ENCODE measurements at places on chromosomes 1 and 21. TPM values are rescaled to one million over a fixed set of nuclear protein-coding genes. Genes with fewer than 3 reads are reported as not detected.

DNA sequence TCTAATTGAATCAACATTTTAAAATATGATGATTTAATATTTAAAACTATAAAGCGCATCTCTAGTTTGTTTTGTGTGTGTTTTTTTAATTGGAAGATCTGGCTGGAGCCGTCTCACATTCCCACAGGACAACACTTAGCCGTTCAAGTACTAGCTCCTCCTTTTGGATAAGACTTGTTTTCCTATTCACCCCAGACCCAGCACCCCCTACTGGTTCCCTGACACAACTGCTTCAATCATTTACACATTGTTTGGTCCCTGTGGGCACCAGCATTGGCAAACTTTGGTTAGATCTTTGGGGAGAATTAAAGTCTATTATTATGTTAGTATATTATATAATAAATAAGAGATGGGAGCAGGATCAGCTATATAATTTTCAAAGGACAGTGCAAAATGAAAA lies 34.5 kb downstream of the TYW3 start:
- DNase-seq = peak; percentile 8

KRTAP12-2 gene
- not detected for total RNA-seq

DNA sequence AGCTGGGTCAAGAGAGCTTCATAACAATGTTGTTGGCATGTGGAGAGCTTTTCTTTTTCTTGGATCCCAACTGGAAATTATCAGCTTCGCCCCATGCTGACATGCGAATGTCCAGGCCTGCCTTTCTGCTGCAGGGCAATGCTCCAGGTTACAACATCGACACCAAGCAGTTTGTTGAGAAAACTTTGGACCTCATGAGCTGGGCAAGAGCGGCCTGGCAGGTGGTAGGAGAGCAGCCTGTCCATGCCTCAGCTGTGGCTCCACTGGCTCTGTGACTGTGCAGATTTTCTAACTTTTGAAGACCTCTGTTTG lies 41.4 kb downstream of the MTARC1 start:
- no peak for DNase-seq

AKR7A3 gene
- total RNA-seq = 0.22 TPM

DNA sequence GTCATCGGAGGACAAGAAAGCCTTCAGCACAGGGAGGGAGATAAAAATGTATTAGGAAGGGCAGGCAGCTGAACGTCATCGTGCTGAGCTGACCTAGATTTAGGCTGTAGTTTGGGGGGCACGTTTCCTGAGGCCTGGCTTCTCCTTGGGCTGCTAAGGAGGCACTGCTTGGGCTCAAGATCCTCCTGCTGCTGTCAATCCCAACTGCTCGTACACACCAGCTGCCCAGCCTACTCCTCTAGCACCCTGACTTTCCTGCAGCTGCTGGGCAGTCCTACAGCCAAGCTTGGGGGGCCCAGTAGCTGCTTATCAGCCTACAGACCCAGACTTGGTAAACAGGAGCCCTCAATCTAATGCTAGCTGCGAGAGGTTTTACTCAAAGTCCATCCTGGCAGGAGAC lies 6.2 kb downstream of the TMEM35B start:
- DNase-seq = no peak

DNA sequence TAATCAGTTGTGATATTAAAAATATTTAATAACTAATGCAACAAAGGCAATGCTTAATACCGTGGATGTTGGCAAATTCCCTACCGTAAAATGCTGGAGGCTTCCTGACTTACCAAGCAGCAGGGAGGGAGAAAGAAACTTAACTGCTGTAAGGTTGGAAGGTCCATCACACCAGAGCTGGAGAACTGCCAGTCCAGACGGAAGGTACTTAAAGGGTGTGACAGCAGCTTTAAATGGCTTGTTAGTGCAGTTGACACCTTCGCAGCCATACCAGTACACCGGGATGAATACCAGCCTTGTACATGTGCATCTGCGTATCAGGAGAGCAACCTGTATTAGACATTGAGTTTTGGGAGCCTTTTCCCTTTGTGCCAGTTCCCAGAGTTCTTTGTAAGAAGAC lies 269.5 kb upstream of the NCAM2 start:
- no peak for DNase-seq

SLC9C2 gene
- total RNA-seq = not detected

DNA sequence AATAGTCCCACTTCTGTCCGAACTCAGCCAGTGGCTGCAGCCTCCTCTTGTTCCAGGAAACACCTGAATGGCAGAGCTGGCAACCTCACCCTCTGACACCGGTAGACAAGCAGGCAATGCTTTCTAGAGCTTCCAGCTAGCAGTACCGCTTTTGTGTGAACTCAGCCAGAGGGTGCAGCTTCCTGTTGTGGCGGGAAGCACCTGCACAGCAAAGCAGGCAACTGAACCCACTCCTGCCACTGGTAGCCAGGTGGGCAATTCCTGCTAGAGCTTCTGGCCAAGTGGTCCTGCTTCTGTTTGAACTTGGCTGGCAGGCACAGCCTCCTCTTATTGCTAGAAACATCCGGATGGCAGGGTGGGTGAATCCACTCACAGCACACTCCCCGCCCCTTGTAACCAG lies 40.1 kb upstream of the TMPRSS15 start:
- DNase-seq = no peak

KCNK2 gene
- not detected for total RNA-seq

DNA sequence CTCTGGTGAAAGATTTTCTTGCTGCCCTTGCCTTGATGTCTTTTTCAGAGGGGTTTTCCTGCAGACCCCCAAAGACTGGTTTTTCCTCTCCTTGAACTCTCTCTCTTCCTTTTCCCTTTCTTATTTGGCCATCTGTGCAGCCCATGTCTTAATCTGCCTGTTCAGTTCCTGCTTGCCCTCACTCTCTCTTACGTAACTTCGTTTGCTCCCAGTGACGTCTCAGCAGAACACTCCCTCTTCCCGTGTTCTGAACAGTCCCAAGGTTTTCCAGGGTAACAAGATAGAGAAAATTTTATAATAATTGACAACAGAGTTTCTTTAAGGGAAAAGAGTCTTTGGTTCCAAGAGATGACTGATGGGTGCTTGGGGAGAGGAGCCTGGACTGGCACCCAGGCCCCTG lies 109.1 kb upstream of the LMO4 start:
- no peak for DNase-seq

ADGRL2 gene
- total RNA-seq = not detected

DNA sequence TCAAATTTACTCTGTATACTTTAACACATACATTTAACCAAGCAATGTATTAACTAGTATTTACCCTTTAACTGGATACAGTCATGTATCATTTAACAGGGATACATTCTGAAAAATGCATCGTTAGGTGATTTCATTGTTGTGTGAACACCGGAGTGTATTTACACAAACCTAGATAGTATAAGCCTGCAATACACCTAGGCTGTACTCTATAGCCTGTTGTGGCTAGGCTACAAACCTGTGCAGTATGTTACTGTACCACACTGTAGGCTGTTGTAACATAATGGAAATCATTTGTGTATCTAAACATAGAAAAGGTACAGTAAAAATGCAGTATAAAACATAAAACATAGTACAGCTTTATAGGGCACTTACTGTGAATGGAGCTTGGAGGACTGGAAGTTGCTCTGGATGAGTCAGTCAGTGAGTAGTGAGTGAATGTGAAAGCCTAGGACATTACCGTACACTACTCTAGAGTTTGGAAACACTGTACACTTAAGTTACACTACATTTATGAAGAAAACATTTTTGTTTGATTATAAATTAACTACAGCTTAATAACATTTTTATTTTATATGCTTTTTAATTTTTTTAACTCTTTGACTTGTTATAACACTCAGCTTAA lies 21.3 kb downstream of the RGS4 start:
- DNase-seq = no peak
